Body of pancreas (tissue), 4 donors: ENCODE measurements at places on chromosomes 7 and 10. TPM values are rescaled to one million over a fixed set of nuclear protein-coding genes. Genes with fewer than 3 reads are reported as not detected.

GRCh38 chr10:88416801-88417200, 166.3 kb downstream of the RNLS start:
- no peak for DNase-seq
- H3K36me3 ChIP-seq: no peaks in the 10 kb centered on the region
- H3K27ac ChIP-seq: no peak overlapping the region
- no peak overlapping the region for H3K4me3 ChIP-seq

GRCh38 chr10:70343712-70344111, 38.7 kb downstream of the LRRC20 start:
- no peak for DNase-seq
- no peak overlapping the region for H3K4me3 ChIP-seq
- H3K4me1 ChIP-seq: no peaks in the 10 kb centered on the region
- no peak overlapping the region for H3K27ac ChIP-seq
- no peaks in the 10 kb centered on the region for H3K36me3 ChIP-seq
- no peaks in the 10 kb centered on the region for H3K27me3 ChIP-seq

GRCh38 chr7:644381-645305, 81.9 kb upstream of the DNAAF5 start:
- no peak overlapping the region for H3K27ac ChIP-seq
- H3K27me3 ChIP-seq: no peaks in the 10 kb centered on the region
- H3K36me3 ChIP-seq: no peaks in the 10 kb centered on the region
- no peak overlapping the region for H3K4me3 ChIP-seq

- no peaks in the 10 kb centered on the region for H3K4me1 ChIP-seq
- H3K36me3 ChIP-seq: no peaks in the 10 kb centered on the region
- no peak overlapping the region for H3K27ac ChIP-seq
- H3K4me3 ChIP-seq: no peak overlapping the region
- no peaks in the 10 kb centered on the region for H3K27me3 ChIP-seq
- DNase-seq: no peak
Observed at GRCh38 chr10:93408783-93409182, 73.4 kb downstream of the MYOF start.

DNA sequence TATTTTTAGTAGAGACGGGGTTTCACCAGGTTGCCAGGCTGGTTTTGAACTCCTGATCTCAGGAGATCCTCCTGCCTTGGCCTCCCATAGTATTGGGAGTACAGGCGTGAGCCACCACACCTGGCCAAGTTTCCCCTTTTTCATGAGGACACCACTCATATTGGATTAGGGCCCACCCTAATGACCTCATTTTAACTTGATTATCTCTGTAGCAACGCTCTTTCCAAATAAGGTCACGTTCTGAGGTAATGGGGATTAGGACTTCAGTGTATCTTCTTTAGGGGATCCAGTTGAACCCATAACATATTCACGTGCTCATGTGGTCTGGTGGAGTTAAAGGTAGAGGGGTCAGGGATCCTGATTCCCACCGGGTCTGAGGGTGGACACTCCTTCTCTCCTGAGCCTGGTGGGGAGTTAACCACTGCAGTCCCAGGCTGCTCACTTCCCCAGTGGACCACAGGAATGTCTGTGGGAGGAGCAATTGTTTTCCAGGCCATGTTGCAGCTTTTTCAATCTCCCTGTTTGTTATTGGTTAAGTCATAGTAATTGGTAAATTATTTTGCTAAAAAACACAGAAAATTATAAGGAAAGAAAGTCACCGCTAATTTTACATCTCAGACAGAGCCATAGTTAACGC, 130.5 kb downstream of the GRK5 start:
- no peak overlapping the region for H3K27ac ChIP-seq
- peaks cover 9% of the 10 kb centered on the region for H3K4me1 ChIP-seq
- no peak overlapping the region for H3K4me3 ChIP-seq
- H3K27me3 ChIP-seq: no peaks in the 10 kb centered on the region
- DNase-seq: no peak
- no peaks in the 10 kb centered on the region for H3K36me3 ChIP-seq

DNA sequence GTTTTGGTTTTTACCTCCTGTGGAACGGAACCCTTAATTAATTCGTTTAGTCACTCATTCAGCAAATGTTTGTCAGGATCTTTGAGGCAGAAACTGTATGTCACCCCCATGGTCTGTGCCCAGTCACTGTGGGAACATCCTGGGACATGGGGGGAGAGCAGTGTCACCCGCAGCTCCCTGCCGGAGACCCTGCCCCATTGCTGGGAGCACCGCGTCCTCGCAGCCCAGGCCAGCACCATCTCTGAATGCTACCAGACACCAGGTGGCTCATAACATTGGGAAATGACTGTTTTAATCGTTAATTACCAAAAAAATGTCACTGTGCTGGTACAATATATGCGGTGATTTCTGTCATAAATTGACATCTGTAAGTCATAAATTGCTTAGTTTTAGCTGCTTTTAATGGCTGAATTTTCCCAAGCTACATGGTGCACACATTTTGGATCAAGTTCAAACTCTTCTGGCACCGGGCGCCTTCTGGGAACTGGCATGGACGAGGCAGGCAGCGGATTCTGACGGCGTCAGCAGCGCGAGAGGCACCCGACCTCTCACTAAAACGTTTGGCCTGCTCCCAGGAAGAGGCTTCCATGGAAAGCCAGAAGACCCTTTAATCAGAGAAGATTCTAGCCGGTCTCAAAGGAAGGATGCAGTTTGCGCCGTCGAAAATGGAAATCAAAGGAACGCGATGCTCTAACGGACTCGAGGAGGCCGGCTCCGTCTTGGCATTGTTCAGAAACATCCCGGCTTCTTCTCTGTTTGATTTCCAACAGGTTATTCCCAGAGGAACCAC, 184.2 kb downstream of the ADARB2 start:
- no peaks in the 10 kb centered on the region for H3K4me1 ChIP-seq
- H3K27me3 ChIP-seq: no peaks in the 10 kb centered on the region
- no peak overlapping the region for H3K27ac ChIP-seq
- no peak for DNase-seq

- DNase-seq: peak; percentile 40
- no peaks in the 10 kb centered on the region for H3K27me3 ChIP-seq
- H3K4me3 ChIP-seq: no peak overlapping the region
- no peak overlapping the region for H3K27ac ChIP-seq
- no peaks in the 10 kb centered on the region for H3K4me1 ChIP-seq
Observed at GRCh38 chr7:49791088-49791741, 17.8 kb downstream of the VWC2 start.

DNA sequence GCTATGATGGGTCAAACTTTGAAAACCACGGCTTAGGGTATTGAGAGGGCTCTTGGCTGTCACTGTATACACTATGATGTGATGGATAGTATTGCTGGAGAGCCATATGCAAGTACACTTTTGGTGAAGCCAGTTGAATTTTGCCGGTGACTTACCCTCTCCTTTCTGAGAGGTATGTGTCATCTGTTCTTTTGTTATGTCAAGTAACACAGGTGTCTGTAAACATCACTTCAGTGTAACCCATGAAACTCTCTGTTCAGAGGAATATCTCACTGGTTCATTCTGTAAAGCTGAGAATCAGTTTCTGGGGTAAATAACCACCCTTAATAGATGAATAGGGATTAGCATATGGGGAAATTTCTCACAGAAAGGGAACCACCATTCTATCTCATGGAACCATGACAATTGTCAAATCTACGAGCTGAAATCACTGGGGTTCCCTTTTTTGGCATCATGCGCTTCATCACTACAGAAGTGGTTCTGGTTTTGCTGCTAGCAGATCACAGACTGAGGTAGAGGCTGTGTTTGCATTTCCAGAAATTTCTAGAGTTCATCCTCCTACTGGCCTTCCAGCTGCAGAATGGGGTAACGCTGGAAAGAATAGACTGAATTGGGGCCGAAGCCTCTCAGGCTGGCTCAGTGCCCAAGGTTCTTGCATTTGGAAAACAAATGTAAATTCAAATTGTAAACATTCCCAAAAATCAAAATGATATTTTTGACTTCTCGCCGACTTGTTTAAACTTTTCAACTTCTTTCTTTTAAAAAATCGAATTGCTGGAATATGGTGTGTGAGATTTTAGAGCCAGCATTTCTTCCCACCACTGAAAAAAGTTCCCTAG, 83.3 kb upstream of the CREB5 start:
- H3K27ac ChIP-seq: no peak overlapping the region
- no peaks in the 10 kb centered on the region for H3K27me3 ChIP-seq
- no peak overlapping the region for H3K4me3 ChIP-seq
- no peak for DNase-seq
- no peaks in the 10 kb centered on the region for H3K36me3 ChIP-seq
- no peaks in the 10 kb centered on the region for H3K4me1 ChIP-seq

- no peak for DNase-seq
- no peak overlapping the region for H3K4me3 ChIP-seq
- H3K4me1 ChIP-seq: no peaks in the 10 kb centered on the region
- no peaks in the 10 kb centered on the region for H3K27me3 ChIP-seq
Observed at GRCh38 chr10:18777258-18777657, 118.0 kb downstream of the ARL5B start.

- no peak overlapping the region for H3K4me3 ChIP-seq
- H3K4me1 ChIP-seq: no peaks in the 10 kb centered on the region
- no peaks in the 10 kb centered on the region for H3K27me3 ChIP-seq
- no peak for DNase-seq
Observed at GRCh38 chr10:85642082-85642420, 724.5 kb downstream of the GRID1 start.

GRCh38 chr7:11317766-11318165, 344.1 kb downstream of the PHF14 start:
- H3K27me3 ChIP-seq: no peaks in the 10 kb centered on the region
- no peak overlapping the region for H3K27ac ChIP-seq
- no peak overlapping the region for H3K4me3 ChIP-seq
- no peak for DNase-seq
- H3K36me3 ChIP-seq: no peaks in the 10 kb centered on the region
- H3K4me1 ChIP-seq: no peaks in the 10 kb centered on the region

GRCh38 chr7:100603726-100604027, 1.5 kb downstream of the PCOLCE start:
- H3K4me3 ChIP-seq: no peak overlapping the region
- no peak for DNase-seq
- H3K4me1 ChIP-seq: peaks cover 25% of the 10 kb centered on the region

- no peak for DNase-seq
- H3K4me1 ChIP-seq: peaks cover 37% of the 10 kb centered on the region
- H3K4me3 ChIP-seq: no peak overlapping the region
- H3K36me3 ChIP-seq: no peaks in the 10 kb centered on the region
Observed at GRCh38 chr7:104928721-104929400, 85.1 kb upstream of the KMT2E start.

GRCh38 chr10:69067189-69067588, 20.7 kb upstream of the SRGN start:
- no peak for DNase-seq
- no peak overlapping the region for H3K27ac ChIP-seq
- no peaks in the 10 kb centered on the region for H3K27me3 ChIP-seq
- peaks cover 1% of the 10 kb centered on the region for H3K4me1 ChIP-seq

DNA sequence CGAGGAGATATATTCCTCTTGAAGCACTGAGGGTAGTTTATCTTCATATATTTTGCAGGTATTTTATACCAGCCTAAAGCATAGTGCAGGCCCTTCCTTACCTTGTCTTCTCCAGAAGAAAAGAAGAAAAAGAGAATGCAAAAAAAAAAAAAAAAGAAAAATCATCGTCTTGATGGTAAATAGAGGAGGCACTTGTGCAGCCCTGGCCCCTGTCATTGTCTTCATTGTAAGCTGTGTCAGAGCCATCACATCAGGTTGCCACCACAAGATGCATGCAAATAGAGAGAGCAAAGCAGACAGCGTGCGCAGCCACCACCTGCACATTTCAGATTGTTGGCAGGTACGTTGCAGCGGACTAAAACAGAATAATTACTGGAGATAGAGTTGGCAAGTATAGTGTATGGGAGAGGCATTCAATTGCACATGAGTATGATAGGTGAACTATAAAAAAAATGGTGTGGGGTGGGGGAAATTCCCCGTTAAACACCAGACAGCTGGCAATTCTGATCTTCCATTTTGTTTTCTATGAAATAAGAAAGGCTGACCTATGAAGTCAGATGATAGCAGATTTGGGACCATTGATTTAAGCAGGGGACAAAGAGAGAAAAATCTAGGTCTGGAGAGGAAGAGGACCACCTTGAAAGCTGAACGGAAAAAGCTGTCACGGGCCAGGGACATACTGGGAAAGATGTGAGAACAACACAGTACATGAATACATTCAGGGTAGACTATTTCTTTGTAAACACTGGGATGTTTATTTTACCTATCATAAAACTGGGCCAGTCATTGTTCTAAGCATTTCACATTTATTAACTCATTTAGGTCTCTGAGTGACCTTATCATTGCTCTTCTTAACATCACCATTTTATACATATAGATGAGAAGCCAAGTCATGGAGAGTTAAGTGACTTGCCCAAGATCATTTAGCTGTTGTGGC, 306.3 kb upstream of the SP8 start:
- no peak for DNase-seq
- no peak overlapping the region for H3K27ac ChIP-seq
- H3K36me3 ChIP-seq: no peaks in the 10 kb centered on the region
- H3K4me3 ChIP-seq: no peak overlapping the region

GRCh38 chr7:55526770-55527169, 45.5 kb downstream of the VOPP1 start:
- no peaks in the 10 kb centered on the region for H3K36me3 ChIP-seq
- no peaks in the 10 kb centered on the region for H3K27me3 ChIP-seq
- no peak overlapping the region for H3K27ac ChIP-seq
- no peaks in the 10 kb centered on the region for H3K4me1 ChIP-seq
- H3K4me3 ChIP-seq: no peak overlapping the region

- peak overlapping the region; percentile 43 for H3K4me3 ChIP-seq
- H3K27me3 ChIP-seq: no peaks in the 10 kb centered on the region
- H3K27ac ChIP-seq: peak overlapping the region; percentile 89
- H3K4me1 ChIP-seq: peaks cover 18% of the 10 kb centered on the region
Observed at GRCh38 chr7:151632750-151633515, 113.2 kb upstream of the RHEB start.

DNA sequence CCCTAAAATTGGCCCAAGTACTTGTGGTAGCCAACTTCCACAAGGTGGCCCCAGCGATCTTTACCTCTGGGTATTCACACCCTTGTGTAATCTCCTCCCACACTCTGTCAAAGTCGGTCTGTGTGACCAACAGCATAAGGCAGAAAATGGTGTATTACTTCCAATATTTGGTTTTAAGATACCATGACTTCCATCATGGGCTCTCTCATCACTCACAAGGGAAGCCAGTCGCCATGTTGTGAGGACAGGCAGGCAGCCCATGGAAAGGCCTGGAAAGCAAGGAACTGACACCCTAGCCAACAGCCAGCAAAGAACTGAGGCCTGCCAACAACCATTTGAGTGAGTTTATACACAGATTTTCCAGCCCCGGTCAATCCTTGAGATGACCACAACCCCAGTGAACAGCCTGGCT, 91.0 kb upstream of the KMT2E start:
- H3K36me3 ChIP-seq: no peaks in the 10 kb centered on the region
- DNase-seq: peak; percentile 91
- no peaks in the 10 kb centered on the region for H3K27me3 ChIP-seq
- peaks cover 40% of the 10 kb centered on the region for H3K4me1 ChIP-seq

HERPUD2 gene
- 21.5 TPM for total RNA-seq

GPR15LG gene
- total RNA-seq: not detected

SPDYE2 gene
- not detected for total RNA-seq

ZNF425 gene
- total RNA-seq: 0.33 TPM

ABCB4 gene
- total RNA-seq: not detected

LAMB1 gene
- 91.6 TPM for total RNA-seq

TBC1D12 gene
- 11.9 TPM for total RNA-seq

COL17A1 gene
- not detected for total RNA-seq

FOXI2 gene
- total RNA-seq: not detected

VWA2 gene
- 15.3 TPM for total RNA-seq

SPDYE5 gene
- not detected for total RNA-seq

TRIL gene
- 1.6 TPM for total RNA-seq

ANKRD61 gene
- total RNA-seq: not detected
